ENCODE measurements at places on chromosomes 6 and 20.

DNA sequence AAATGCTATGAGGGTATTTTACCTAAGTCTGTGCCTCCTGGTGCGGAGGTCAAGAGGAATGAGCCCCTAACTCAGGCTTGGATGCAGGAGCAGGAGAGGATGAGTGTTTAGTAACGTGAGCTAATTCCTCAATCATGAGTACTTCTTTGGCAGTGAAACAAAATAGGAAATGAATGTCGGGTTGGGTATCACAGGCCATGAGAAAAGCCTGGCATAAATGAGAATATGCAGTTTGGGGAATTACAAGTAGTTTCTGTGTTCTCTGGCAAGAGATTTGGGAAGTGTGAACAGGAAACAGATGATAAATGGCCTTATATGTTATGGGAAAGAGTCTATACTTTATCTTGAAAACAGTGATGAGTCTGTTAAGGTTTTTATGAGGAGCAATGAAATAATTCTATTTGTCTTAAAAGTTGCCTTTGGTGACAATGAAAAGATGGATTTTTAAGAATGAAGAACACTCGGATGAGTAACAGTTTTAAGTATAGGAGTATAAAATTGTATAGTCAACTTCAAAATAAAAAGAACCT is 59.0 kb upstream of the RNF146 start:
- DNase-seq: no peak

DNA sequence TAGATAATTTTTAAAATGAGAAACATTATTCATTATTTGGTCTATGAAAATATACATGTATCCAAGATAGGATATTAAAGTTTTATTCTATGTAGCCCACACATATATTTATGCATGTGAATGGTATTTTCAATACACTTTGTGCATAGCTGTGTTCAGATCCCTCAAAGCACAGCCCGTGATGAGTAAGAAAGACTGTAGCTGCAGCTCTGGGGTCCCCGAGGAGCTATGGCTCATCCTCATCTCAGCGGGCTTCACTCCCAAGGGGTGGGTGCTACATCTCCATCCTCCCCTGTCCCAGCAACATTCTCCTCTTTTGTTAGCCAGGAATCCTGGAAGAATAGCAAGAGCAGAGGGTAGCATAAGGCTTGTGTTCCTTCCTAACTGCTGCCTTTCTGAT is 130.8 kb downstream of the SAMD5 start:
- DNase-seq: no peak

- no peak for DNase-seq
Observed at GRCh38 chr6:36545767-36546307, 1.4 kb downstream of the STK38 start.

GRCh38 chr6:53361549-53362031 is 12.8 kb upstream of the ELOVL5 start:
- no peak for DNase-seq

DNA sequence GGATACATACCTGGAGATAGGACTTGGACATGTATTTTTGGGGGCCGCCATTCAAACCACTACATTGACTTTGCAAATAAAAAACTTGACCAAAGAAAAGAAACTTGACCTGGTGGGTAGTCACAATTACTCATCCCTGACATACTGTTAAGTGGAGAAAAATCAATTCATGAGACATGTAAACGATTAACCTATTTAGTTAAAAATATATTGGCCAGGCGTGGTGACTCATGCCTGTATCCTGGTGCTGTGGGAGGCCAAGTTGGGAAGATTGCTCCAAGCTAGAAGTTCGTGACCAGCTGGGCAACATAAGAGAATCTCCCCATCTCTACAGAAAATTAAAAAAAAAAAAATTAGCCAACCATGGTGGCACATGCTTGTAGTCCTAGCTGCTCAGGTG is 2.5 kb upstream of the SRSF12 start:
- DNase-seq: no peak

GRCh38 chr20:35991142-35991771 is 22.9 kb downstream of the CNBD2 start:
- no peak for DNase-seq

GRCh38 chr6:136672144-136672543 is 120.1 kb downstream of the MAP3K5 start:
- no peak for DNase-seq

GRCh38 chr6:16450285-16450684 is 211.9 kb downstream of the GMPR start:
- no peak for DNase-seq

DNA sequence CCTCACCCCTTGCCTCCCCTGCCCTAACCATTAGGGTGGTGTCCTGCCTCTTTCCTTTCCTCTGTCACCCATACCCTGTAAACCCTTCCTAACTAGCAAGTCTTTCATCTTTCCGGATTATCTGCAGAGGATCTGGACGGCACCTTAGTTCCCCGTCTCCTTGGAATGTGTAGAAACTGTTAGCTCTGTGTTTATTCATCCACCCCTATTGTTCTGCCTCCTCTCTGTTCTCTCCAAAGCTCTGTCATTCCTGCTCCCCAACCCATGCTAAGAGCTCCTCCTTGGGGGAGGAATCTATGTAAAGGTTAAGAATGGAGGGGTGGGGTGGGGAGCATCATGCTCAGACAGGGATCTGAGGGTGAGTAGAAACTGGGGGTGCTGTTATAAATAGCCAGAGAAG is 39.4 kb upstream of the KCNK5 start:
- DNase-seq: no peak

- DNase-seq: no peak
Observed at GRCh38 chr20:46204594-46205186, 86.6 kb downstream of the CD40 start.

DNA sequence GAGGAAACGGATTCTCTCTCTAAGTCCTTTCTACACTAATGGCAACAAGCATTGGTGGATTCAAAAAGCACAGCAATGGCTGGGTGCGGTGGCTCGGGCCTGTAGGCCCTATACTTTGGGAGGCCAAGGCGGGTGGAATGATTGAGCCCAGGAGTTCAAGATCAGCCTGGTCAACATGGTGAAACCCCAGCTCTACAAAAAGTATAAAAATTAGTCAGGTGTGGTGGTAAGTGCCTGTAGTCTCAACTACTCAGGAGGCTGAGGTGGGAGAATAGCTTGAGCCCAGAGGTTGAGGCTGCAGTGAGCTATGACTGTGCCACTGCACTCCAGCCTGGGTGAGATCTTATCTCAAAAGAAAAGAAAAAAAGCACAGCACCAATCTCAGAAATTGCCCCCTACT is 19.3 kb downstream of the PAQR8 start:
- no peak for DNase-seq

DNA sequence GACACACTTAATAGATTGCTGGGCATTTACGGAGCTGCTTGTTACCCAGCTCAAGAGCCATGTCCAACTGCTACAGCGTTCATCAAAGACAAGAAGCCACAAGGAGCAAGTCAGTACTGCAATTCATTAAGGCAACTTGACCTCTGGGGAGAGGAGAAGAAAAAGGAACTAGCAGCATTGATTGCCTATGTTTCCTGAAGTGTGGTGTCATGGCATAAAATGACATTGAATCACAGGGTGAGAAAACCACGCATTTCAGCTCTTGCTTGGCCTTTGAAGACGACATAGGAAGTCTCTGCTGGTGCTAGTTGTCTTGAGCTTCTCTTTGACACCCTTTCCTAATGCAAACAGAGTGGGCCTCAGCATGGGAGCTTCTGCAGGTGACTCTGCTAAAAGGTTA is 139.1 kb downstream of the CDH26 start:
- no peak for DNase-seq

Measured in stimulated activated CD8-positive, alpha-beta memory T cell treated with anti-CD3 and anti-CD28 coated beads, Interleukin-4, amount 100 ng/mL, for 24 hours (primary cell).